Stimulated activated CD4-positive, alpha-beta T cell treated with anti-CD3 and anti-CD28 coated beads, Interleukin-15, amount 100 ng/mL, for 48 hours (primary cell): ENCODE measurements at places on chromosomes 3 and 15.

- DNase-seq = no peak
Measured at GRCh38 chr3:102098130-102098885, 249.0 kb downstream of the NFKBIZ start.

GRCh38 chr3:156038869-156039268, 81.5 kb upstream of the KCNAB1 start:
- DNase-seq = no peak

DNA sequence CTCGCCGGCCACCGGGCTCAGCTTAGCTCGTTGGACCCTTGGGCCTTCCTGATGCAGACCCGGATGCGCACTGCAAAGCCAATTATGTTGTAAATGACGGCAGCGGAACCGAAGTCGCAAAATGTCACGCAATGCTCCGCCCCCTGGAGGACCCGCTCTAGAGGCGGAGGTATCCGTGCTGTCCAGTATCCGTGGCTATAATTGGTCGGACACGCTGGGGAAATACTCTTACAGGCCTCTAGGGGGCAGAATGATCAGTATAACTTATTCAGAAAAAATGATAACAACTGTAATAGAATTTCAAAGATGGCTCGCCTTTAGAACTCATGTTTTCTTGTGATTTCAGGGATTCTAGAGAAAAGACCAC, at the start of gene PRR23B:
Gene PRR23B, minus strand, starts transcription at position 59 of the 367 bp plus-strand sequence. CDS start 265 bp downstream, outside the sequence.
- DNase-seq = no peak

- DNase-seq = peak; percentile 12
Measured at GRCh38 chr3:101963902-101964362, 114.6 kb downstream of the NFKBIZ start.

- no peak for DNase-seq
Measured at GRCh38 chr3:12342151-12342550, 53.3 kb downstream of the PPARG start.
